ENCODE measurements at places on chromosomes 7 and 10.

GRCh38 chr7:94374721-94375566, 19.8 kb upstream of the COL1A2 start:
- DNase-seq, result no peak

- no peak for DNase-seq
Measured at GRCh38 chr10:114482480-114483304, 78.4 kb upstream of the AFAP1L2 start.

GRCh38 chr10:49387071-49387470, 8.8 kb downstream of the DRGX start:
- no peak for DNase-seq

GRCh38 chr7:1666317-1666822, 3.7 kb upstream of the ELFN1 start:
- no peak for DNase-seq

GRCh38 chr10:74969530-74969929, 141.9 kb upstream of the SAMD8 start:
- no peak for DNase-seq

GRCh38 chr10:8584666-8585065, 530.2 kb downstream of the GATA3 start:
- no peak for DNase-seq

Data from stimulated activated CD8-positive, alpha-beta memory T cell treated with anti-CD3 and anti-CD28 coated beads, Interleukin-7, amount 100 ng/mL, for 1 hour (primary cell).